Gastroesophageal sphincter (tissue), 4 donors: ENCODE measurements at places on chromosomes 6 and 20. TPM values are rescaled to one million over a fixed set of nuclear protein-coding genes. Genes with fewer than 3 reads are reported as not detected.

TFAP2D gene
- total RNA-seq = not detected

COL9A3 gene
- 9.0 TPM for total RNA-seq

LY6G6C gene
- total RNA-seq = not detected

LAMA4 gene
- total RNA-seq = 275 TPM

SLC22A7 gene
- not detected for total RNA-seq

GRM1 gene
- total RNA-seq = not detected

GPR63 gene
- total RNA-seq = 1.4 TPM

PLEKHG1 gene
- 13.5 TPM for total RNA-seq

KIF6 gene
- 0.47 TPM for total RNA-seq

PTP4A1 gene
- total RNA-seq = 27.7 TPM

L3MBTL3 gene
- 4.4 TPM for total RNA-seq

TDRD6 gene
- 5.1 TPM for total RNA-seq

MMP24 gene
- 3.1 TPM for total RNA-seq

OXT gene
- total RNA-seq = not detected

SIRT5 gene
- total RNA-seq = 10.4 TPM

RANBP9 gene
- total RNA-seq = 59.9 TPM

FAM83B gene
- not detected for total RNA-seq

MEA1 gene
- 56.0 TPM for total RNA-seq

RIPPLY2 gene
- total RNA-seq = 2.3 TPM

DEF6 gene
- 4.2 TPM for total RNA-seq

OTOR gene
- total RNA-seq = not detected
